ENCODE measurements at places on chromosomes 12 and 14.

DNA sequence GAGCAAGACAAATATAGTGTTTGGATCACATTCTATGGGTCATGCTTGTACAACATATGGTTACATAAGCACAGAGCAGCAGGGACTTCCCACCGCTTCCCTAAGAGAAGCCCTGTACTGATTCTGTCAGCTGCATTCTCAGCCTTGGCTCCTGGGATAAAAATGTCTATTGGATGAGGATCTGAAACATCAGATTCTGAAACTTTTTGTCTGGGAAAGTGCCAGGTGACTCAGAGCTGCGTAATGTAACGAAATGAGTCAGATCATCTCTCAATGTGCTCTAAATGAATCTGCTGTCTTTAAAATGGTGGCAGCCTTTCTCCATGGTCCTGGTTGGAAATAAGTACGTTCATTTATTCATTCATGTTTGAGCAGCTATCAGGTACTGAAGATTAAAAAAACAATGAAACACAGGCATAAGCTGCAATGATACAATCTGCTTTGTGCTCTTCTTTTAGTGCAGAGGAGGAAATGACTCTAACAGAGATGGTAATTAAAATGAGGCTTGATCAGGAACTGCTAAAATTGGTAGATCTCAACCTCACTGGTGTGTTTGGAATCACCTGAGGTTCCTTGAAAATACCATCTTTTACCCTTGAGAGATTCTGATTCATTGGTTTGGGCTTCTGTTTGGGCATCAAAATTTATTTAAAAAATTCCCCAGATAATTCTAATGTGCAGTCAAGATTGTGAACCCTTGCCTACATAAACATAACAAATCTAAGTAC lies 99.1 kb upstream of the NAP1L1 start:
- DNase-seq = no peak

DNA sequence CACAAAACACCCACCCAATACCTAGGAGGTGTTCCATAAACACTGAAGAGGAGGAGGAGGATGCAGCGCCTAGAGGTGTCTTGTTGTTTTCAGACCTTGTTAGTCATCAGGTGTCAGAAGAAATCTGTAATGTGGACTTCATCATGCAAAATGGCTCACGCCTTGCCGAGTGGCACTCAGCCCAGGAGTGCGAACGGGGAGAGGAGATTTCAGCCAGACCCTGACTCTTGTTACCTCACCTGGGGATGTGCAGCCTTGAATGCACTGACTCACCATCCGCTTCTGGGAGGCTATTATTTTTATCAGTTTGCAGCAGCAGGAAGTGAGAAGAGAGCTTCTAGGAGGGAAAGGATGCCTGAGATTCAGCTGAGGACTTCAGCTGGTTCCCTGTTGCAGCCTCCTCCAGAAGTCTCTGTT lies 48.2 kb upstream of the PLXNC1 start:
- no peak for DNase-seq

DNA sequence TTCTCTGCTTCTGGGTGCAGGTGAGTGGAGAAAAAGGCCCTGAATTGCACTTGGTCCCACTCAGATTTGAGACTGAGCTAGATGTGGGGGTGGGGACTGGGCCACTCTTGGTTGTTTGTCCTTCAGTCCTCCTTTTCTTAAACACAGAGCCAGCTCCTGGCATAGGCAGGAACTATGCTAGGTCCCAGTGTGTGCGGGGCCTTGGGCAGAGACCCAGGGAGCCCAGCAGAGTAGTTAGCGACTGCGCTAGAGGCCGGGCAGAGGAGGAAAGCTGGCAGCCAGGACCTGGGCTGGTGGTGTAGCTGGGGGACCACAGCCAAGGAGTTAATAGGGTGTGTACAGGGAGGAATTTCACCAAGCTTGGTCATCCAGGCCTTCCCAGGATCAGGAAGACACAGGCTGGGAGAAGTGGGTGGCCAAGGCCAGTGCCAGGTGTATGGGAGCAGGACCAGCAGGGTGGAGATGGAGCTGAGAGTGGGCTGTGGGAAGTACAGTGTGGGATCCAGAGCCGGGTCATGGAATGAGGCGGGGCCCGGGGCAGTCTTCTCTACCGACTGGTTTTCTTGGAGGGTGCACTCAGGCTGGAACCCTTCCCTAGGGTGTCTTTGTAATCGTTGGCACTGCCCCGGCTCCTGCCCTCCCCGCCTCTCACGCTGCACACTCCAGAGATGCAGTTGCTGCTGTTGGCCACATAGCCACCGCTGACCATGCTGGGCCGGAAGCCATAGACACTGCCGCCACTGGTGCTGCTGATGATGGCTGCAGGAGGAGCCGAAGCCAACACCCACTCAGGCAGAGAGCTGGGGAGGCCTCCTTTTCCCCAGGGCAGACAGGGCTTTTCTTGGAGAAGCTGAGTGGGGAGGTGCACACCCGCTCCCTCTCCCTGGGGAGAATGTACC lies 8.7 kb downstream of the KRT71 start:
- no peak for DNase-seq

DNA sequence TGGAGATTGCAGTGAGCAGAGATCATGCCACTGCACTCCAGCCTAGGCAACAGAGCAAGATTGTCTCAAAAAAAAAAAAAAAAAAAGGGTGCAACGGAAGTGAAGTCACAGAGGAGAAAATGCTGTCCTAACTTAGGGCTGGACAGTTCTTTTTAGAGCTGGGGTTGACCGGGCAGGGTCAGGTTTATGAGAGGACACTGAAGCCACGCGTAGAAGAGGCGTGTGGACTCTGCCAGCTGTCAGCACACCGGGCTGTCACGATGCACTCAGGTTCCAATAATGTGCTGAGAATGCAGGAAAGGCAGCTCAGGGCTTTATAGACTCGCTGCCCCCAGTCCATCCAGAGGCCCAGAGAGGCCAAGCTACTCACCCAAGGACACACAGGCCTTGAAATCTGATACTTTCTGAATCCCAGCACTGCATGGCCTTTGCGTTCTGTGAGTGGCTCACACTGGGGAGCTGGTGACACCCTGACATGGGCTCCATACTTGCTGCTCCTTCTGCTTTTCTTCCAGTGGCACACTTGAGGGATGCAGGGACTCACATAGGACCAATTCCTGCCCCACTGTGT lies 28.9 kb upstream of the SPPL3 start:
- DNase-seq = no peak

- DNase-seq = no peak
Observed at GRCh38 chr14:61573748-61574513, 121.4 kb upstream of the HIF1A start.
